RWPE2 (cell line): ENCODE measurements at places on chromosomes 2 and 18.

DNA sequence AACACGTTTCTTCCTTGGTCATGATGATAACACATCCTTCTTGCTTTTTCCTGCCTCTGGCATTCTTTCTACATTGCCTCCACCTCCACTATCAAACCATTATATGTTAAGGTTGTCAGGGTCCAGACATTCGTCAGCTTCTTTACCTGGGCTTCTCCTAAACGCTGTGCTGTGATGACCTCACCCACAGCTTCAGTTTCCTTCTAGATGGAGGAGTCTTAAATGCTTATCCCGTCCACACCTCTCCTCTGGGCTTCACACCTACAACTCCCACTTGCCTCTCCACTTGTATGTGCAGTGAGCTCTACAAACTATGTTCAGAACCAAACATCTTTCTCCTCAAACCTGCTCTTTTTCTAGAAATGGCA lies 666 bp upstream of the STAT1 start:
- no peak for DNase-seq

DNA sequence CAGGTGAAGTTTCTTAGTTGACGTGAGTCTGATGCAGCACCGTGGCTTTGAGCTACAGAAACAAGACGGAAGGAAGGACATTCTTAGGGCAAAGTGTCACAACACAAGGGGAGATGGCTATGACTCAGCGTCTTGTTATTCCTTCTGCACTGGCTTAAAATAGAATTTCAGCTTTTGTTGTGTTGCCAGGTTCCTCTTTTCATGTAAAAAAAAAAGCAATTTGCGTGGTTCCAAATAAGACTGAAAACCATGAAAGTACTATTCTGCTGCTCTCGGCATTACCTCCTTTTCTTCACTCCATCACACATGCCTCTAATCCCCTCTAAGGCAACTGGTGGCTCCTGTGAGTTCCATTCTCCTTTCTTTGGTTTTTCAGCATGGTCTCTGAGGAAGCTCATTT lies 150.1 kb downstream of the ANTXR1 start:
- no peak for DNase-seq

GRCh38 chr18:79627750-79628294 lies 51.8 kb upstream of the CTDP1 start:
- no peak for DNase-seq

GRCh38 chr2:218079943-218080913 lies 11.2 kb downstream of the RUFY4 start:
- DNase-seq, result no peak

GRCh38 chr2:147002256-147002655 lies 842.6 kb upstream of the ACVR2A start:
- DNase-seq, result no peak

DNA sequence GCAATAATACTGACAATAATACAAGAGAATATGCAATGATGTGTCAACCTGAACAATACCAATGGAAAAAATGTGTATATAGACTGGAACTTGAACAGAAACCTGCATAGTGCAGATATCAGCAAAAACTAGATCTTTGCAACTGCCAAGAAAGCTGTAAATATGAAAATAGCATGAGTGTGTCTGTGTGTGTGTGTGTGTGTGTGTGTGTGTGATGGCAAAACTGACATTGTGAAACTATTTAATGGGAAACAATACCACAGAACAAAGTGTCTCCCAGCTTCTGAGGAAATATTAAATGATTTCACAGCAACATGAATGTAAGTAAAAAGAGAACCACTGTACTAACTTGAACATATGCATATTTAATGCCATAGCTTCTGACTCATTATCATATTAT lies 558.2 kb upstream of the LINC00305 start:
- DNase-seq, result no peak

GRCh38 chr2:143158551-143159485 lies 29.6 kb downstream of the ARHGAP15 start:
- DNase-seq, result no peak

GRCh38 chr18:55376387-55376786 lies 211.6 kb downstream of the TCF4 start:
- no peak for DNase-seq

- DNase-seq, result no peak
Measured at GRCh38 chr18:77095391-77096371, 36.9 kb downstream of the MBP start.

GRCh38 chr2:240383871-240384700 lies 51.4 kb upstream of the GPC1 start:
- no peak for DNase-seq

DNA sequence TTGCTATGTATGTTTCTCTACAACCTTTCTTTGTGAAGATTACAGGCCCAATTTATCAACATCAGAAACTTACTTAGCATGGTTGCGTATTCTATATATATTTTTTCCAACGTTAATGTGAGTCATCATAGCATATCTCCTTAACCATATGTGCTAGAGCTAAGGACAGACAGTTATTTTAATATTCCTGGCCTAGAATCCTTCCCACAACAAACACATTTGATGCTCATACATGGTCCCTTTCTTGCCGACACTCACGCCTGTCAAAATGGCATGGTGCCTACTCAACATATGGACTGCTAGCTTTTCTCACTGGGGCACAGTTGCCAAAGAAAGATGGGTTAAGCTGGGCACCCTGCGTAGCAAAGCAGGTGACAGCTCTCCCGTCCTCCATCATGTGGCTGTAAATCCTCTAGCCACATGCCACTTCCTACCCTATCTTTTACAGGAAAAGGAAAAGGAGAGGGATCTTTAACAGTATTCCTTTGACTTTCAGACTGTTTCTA lies 75.2 kb upstream of the GALNT5 start:
- no peak for DNase-seq

DNA sequence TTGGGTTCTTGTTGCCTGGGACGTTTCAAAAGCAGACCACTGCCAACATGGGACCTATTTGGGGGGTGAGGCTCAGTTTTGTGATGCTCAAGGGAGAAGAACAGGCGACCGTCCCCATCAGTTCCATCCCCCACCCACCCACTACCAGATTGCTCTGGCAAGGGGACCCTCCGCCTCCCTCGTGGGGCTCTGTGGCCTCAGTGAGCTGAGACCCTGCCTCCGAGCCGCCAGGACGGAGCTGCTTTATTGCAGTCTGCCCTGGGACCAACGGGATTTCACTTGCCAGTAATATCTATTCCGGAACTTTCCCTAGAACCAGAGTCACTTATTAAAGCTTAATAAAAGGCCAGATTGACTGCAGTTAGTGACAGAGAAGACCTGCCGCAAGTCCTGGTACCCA lies 146.3 kb downstream of the KLHL29 start:
- DNase-seq, result no peak

- DNase-seq, result no peak
Measured at GRCh38 chr2:96772903-96773671, 12.4 kb downstream of the CNNM4 start.

DNA sequence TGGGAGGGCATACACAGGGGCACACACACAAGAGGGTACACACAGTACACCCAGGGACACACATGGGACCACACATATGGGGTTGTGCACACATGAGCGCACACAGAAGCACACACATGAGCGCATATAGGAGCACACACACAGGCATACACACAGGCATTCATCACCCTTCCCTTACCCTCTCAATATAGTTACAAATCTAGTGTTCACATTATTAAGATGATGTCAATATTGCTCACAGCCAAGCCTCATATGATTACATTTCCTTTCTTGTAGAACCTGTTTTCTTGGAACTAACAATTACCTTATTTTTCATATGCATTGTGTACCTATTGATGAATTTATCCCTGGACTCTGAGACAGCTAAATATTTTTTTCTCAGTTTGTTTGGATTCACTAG lies 156.7 kb downstream of the FHOD3 start:
- no peak for DNase-seq

DNA sequence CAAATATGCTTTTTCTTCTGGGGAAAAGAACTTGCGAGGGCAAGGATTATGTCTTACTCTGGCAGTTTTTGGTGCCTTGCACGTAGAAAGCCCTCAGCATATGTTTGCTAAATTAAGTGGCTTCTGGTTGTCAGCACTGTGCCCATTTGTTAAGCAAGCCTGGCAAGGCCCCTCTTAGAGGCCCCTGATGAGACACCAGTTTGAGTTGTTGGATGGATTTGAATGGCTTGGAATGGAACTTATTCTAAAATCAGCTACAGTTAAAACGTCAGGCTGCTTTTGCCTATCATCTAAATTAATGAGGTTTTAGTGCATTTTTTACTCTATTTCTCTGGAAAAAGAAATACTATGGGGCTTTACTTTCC lies 28.2 kb downstream of the TMEM182 start:
- DNase-seq, result no peak

GRCh38 chr2:65834062-65834461 lies 401.7 kb upstream of the SPRED2 start:
- DNase-seq, result no peak

GRCh38 chr2:225993430-225993829 lies 593.9 kb downstream of the NYAP2 start:
- no peak for DNase-seq

GRCh38 chr2:136156411-136156810 lies 38.5 kb upstream of the CXCR4 start:
- DNase-seq, result no peak

DNA sequence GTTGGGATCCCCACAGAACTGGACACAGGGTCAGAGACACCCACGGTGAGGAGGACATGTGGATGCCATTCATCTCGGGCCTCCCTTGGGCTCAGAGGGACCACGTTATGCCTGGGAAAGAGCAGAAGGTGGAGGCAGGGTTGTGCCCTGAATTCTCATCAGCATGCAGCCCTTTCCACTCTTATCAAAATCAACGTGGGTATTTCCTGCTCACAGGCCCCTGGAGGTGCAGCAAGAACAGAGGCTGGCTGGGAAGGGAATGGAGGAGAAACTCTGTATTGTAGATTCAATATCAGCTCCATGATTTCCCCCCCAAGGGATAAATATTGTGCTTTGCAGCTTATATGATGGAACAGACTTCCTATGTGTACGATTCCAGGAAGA lies 90.9 kb downstream of the SETBP1 start:
- DNase-seq, result no peak

DNA sequence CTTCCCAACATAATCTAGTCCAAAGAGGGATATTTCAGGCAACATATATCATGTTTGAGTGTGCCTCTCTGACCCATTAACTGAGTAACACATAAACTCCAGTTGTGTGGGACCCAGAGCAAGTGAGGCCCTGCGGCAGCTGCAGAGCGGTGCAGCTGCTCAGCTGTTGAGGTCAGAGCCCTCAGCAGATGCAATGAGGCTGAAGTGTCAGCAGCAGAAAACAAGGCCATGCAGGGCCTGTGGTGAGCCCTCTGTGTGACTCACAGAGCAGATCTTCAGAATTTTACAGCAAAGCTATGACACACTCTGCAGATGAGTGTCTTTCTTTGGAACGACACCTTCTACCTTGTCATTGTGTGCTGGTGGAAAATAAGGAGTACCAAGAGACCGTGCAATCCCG lies 168.5 kb downstream of the CBLN2 start:
- DNase-seq, result no peak

DNA sequence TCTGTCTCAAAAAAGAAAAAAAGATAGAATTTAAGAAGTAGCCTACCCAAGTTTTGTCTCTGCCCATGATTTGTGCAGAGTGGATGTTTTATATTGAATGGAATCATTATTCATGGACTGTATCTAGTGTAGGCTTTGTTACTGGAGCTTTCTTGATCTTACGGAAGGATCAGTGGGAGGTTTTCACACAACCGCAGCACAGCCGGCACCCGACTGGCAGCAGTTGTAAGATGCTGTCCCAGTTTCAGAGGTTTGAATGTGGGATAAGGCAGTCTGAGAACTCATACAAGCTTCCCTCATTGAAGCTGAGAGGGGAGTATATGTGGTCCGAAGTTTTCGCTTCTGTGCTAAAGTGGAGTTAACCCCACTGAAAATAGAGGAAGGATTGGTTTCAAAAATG lies 19.7 kb upstream of the SAG start:
- no peak for DNase-seq

- no peak for DNase-seq
Measured at GRCh38 chr2:25401307-25402026, 59.7 kb upstream of the DNMT3A start.

- DNase-seq, result no peak
Measured at GRCh38 chr2:31258351-31258750, 24.4 kb downstream of the EHD3 start.

DNA sequence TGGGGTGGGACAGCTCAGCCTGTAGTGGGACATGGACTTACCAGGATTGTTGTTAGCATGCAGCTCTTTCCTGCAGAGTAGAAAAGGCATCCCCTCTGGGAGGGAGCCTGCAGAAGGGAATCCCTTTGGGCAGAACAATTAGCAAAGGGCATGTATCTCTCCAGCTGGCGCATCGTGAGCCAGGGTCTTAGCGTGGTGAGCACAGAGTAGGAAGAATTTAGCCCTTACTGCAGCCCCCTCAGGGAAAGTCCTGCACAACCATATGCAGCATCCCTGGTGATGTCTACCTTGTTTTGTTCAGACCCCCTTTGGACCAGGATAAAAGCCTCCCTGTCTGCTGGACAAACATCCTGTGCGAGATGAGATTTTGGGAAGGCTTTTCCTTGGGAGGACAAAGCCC lies 292.1 kb downstream of the SLC4A3 start:
- no peak for DNase-seq

DNA sequence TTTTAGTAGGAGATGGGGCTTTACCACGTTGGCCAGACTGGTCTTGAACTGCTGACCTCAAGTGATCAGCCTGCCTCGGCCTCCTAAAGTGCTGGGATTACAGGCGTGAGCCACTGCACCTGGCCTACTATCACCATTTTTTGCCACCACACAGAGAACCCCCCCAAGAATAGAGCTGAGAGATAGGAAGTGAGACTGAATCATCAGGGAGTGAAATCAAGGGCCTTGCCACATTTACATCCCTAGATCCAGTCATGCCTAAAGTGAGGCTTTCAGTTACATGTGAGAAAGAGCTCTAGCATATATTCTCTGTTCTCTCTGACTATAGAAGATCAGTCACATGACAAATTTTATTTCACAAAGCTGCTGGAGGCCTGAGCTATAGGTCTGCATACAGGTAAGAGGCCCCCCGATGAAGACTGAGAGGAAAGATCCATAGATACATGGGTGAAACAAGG lies 28.0 kb upstream of the KCMF1 start:
- no peak for DNase-seq

DNA sequence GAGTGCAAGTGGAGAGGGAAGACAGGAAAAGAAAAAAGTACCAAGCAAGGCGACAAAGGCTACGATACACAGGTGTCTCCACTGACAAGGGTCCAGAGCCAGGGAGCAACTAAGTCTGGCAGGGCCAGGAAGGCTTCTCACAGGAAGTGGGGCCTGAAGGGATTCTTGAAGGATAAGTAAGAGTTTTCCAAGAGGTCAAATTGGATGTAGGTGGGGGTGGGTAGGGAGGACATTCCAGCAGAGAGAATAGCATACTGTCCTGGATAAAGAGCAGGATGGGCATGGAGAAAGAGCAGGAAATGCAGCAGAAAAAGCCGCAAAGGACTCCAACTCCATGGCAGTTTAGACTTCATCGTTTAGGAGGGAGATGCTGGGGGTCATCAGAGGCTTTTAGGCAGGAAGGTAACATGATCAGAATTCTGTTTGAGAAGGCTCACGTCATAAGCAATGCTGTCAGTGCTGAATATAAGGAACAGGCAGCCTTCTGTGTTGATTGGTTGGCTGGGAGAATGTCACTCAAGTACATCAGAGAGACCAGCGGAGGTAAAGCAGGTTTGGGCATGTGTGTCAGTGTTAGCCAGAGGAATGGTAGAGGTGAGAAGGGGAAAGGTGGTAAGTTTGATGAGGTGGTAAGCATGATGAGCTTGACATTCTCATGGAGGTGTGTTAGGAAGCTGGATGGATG lies 35.1 kb downstream of the ARHGAP25 start:
- DNase-seq, result no peak

- no peak for DNase-seq
Measured at GRCh38 chr2:238552226-238552625, 125.5 kb downstream of the ASB1 start.

- DNase-seq, result no peak
Measured at GRCh38 chr2:231957913-231958763, 3.4 kb upstream of the DIS3L2 start.
